ENCODE measurements at places on chromosomes 2 and 18.

- DNase-seq, result no peak
Observed at GRCh38 chr2:201345625-201346213, 11.4 kb downstream of the FLACC1 start.

- no peak for DNase-seq
Observed at GRCh38 chr2:113278742-113279139, at the start of gene PAX8. Gene PAX8, minus strand, starts transcription at chr2:113278921. Its CDS starts 527 bp downstream, at chr2:113278394.

GRCh38 chr18:3579701-3580100 lies 129.7 kb downstream of the TGIF1 start:
- no peak for DNase-seq

DNA sequence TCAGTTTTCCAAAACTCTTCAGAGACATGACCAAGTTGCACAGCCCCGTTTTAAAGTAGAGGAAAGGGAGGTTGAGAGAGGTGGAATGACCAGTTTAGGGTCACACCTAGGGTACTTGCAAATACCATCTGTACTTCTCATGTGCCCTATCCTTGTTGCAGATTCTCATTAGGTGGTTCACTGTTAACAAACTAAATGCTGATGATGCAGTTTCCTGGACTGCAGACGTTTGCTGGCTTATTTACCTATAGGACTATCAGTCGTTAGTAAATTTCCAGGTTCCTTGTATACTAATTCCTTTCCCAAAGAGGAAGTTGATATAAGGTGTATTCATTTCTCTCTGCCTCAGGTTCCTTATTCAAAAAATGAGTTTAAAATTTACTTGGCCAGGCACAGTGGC lies 1.4 kb downstream of the FARP2 start:
- DNase-seq, result no peak

Data from stimulated activated CD8-positive, alpha-beta memory T cell treated with anti-CD3 and anti-CD28 coated beads, Interleukin-15, amount 100 ng/mL, for 1 hour (primary cell).